ENCODE measurements at places on chromosomes 3 and 15.

DNA sequence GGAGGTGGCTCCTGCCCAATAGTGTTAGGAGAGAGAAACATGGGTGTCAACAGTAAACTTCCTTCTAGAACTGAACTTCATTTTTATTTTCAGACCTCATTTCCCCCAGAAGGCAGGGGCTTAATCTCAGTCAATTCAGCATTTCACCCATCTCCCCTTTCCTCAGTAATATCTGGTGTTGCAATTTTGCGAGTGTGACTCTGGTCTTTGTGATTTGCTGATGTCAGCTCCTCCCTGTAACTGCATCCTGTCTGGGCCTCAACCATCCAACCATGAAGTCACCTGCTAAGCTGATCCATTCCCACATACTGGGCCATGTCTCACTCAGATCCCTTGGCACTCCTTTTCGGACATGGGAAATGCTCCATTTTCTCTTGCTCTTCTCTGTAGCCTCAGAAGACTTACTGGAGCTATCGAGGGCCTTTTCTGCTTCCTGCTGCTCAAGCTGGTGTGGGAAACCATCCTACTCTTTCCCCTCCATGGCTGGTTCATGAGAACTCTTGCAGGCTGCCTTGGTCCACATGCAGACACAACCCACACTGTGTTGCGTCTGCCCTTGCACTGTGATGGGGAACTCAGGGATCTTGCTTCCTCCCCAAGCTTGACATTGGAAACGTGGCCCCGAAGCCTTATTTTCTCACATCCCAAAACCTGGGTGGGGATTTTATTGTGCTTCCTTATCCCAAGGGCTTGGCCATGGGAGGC is 24.6 kb downstream of the CCR4 start:
- DNase-seq: no peak

DNA sequence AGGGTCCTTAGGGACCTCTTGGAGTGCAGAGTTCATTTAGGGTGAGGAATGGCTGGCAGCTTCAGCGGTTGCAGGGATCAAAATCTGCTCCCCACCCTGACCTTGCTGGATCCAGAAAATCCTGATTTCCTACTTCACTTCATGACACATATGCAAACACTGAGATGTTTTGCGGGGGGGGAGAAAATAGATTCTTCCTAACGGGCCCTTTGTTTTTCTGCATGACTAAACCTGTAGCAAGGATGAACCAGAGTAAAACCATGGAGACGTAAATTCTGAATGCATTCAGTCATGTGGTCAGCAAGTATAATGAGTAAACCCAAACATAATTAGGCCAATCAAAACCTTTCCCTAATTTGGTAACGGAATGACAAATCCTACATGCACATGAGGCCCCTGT is 20.0 kb upstream of the RBP1 start:
- no peak for DNase-seq

DNA sequence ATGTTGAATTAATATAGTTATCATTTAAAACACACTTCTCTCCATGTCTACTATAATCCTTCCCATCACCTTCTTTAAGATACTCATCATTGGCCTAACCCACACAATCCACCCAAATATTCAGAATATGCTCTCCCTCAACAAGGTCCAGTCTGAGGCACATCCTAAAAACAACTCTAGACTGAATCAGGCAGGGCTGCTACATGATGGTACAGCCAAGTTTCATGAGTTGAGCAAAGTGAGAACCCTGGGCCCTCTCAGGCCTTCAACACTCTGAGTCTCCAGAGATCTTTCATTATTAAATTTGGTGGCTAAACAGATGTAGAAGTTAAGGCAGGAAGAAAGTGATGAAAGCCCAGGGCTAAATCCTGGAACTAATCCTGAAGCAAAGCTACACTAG is 16.2 kb downstream of the ZNF148 start:
- no peak for DNase-seq

- no peak for DNase-seq
These were observed 810 bp downstream of the TMEM62 start for GRCh38 chr15:43134157-43134635.

GRCh38 chr3:25229586-25229985 is 198.5 kb upstream of the RARB start:
- DNase-seq: no peak

DNA sequence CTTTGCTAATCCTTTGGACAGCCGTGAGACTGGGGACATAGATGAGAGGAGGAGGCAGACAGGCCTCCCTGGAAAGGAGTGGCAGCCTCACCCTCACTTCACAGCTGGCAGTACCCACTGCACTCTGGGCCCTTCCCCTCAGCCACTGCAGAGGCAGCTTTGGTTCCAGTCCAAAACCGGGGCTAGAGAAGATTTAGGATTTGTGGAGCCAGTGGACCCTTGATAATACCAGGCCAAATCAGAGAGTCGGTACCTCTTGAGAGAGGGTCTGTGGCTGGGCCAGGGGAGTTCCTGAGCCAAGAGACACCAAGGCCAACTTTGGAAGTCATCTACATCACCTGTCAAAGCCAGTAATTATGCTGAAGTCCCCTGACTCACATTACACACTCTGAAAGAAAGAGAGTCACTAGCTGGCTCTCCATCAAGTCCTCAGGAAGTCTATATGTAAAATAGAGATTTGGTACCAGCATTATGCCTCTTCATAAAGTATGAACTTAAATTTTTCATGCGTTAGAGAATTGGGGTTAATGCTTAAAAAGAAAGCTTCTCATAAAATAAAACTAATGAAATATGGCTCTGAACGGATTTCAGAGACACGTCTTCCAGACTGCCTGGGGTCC is 244.1 kb upstream of the SEMA6D start:
- DNase-seq: no peak

GRCh38 chr3:130941793-130942192 is 47.9 kb downstream of the ATP2C1 start:
- DNase-seq: no peak

DNA sequence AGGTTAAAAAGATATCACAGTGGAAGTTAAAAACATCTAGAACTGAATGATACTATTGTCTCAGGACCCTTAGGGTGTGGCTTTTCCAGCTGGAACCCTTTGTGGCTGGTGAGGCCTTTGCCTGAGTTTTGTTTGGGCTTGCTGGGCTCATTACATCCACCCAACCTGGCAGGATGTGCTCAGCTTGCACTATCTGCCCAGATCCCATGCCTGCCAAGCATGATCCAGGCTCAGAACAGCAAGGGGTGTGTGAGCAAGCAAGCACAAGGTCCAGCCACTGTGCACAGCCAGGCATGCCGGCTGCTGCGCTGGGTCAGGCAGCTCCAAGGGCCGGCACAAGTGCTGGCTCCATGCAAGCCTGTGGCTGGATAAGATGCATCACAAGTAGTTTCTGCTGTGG is 512.7 kb upstream of the CDIN1 start:
- DNase-seq: no peak

DNA sequence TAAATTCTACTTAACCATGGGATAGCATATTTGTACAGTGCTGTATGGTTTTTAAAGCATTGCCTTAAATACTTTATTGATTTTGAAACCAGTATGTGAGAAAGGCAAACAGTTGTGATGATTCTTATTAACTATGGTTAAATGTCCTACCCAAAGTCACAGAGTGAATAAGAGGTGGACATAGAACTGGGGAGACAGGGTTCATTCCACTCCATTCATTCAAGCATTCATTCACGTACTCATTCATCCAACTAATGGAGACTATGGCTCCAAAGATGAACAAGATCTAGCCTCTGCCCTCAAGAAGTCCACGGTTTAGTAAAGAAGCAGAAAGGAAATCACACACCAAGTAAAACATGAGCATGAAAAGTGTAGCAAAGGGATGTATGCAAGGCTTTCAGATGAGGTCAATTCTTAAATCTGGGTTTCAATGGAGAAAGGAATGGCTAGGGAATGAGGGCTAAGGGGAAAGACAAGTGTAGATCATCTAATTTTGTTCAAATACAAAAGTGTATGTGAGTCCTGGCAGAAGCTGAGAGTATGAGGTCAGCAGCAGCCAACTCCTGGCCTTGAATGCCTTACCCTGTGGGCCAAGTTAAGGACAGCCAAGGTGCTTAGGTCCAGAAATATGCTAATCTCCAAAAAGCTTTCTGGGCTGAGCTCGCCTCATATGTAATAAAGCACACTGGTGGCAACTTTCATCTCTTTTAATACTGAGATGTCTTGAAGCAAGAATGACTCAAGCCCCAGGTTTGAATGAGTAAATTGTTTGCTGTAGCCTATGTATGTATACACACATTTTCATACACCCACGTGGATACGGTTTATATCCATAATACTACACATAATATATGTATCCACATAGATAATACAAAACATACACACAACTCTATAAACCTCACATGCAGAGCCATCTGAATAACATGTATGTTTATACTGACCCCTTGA is 4.3 kb downstream of the TNIK start:
- DNase-seq: no peak

DNA sequence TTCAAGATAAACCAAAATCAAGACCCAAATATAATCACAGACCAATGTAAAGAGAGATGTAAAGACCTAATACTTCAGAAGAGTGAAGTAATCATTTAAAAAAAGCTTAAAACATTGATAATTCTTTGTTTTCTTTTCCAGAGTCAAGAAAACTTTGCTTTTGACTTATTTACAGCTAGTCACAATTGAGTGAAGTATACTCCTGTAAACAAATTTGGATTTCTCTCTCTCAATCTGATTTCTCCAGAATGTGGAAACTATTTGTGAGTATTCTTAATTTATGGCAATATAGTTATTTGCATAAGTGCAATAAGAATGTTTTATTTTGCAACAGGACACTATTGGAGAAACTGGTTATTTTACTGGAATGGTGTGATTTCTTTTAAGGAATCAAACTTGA is 43.7 kb upstream of the ZBTB20 start:
- no peak for DNase-seq

- no peak for DNase-seq
These were observed 119.5 kb downstream of the STAG1 start for GRCh38 chr3:136632625-136633081.

DNA sequence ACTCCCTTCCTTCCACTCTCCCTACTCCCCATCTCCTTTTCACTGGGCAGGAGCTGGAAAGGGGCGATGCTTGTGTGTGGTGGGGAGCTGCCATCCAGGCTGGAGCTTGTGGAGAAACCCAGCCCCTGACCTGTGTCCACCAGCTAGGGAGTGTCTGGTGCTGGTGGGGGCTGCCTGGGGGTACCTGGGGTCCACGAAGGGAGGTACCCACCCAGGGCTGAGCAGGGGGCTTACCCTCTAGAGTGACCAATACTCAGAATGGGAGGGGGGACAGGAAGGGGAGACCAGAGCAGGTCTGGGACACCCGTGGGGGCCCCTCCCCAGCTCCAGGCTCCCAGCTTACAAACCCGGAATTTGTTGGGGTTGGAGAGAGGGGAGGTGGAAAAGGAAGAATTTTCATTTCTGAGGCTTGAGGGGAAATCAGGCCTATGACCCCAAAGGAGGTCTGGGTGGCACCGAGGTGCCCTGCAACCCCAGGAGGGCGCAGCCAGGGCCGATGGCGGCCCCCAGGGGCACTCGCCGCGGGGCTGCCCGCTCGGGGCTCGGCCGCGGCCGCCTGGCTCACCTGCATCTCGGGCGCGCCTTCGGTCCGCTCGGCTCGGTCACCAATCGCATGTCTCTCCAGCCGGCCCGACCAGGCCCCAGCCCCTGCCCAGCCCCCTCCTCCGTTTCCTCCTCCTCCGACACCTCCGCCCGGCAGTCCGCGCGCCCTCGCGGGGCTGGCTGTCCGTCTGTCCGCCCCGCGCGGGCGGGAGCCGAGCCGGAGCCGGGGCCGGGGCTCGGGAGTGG is 773 bp downstream of the LINGO1 start:
- DNase-seq: no peak

GRCh38 chr3:45343947-45344346 is 44.4 kb upstream of the LARS2 start:
- DNase-seq: no peak

GRCh38 chr3:36124118-36124796 is 256.0 kb upstream of the STAC start:
- DNase-seq: no peak

GRCh38 chr3:243356-243725 is 46.8 kb downstream of the CHL1 start:
- DNase-seq: no peak

GRCh38 chr3:151197981-151198767 is 4.8 kb downstream of the GPR171 start:
- DNase-seq: no peak

DNA sequence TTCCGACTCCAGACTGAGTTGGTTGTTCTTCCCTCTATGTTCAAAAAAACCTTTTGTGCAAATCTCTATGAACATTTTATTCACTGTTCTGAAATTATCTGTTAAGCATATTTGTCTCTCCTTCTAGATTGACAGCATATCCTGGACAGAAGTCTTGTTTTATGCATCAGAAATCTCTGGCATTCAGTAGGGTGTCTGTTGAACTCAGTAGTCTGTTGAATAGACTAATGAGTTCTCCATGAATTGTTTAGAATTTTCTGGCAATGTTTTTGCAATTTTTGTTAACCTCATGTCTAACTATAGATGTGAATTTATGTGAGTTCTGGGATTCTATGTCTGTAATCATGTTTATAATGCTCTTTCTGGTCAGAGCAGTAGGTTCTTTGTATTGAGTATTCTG is 222.5 kb upstream of the KCNMB2 start:
- no peak for DNase-seq

GRCh38 chr15:80691575-80691974 is 3.5 kb upstream of the ABHD17C start:
- DNase-seq: no peak

GRCh38 chr3:196966526-196967401 is 1.9 kb downstream of the PIGZ start:
- DNase-seq: no peak

DNA sequence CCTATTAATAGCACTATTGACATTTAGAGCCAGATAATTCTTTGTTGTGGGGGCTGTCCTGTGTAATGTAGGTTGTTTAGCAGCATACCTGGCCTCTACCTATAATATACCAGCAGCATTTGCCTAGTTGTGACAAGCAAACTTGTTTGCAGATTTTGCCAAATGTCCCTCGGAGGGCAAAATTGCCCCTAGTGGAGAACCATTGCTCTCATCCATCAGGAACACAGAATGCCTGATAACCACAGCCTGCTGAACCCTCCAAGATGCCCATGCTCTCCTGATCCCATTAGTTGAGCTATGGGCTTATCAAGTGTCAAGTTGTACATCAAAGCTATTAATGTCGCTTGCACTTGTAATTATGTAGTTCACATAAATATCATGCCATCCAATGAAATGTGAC is 15.0 kb upstream of the KBTBD8 start:
- no peak for DNase-seq

DNA sequence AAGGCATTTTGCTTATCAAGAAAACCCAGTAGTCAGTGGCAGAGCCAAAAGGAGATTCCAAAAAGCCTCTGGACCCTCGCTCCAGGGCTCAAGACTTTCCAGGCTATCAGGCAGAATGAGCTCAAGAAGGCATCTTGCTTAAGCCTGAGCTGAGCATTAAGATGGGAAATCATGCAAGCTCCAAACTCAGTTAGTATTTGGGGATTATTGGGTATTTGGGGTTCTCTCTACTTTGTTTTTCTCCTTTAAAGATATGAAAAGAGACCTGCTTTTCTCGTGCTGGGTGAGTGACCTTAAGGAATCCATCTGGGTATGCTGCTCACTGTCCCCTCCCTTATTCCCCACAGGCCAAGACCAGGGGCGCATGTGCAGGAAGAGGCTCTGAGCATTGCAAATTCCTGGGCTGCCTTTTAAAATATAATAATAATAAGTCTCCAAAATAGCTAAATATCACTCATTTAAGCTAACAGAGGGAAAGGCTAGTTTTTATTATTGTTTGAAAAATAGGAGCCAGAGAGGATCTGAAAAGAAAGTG is 75.4 kb upstream of the HACD2 start:
- DNase-seq: no peak

Measured in activated naive CD8-positive, alpha-beta T cell treated with anti-CD3 and anti-CD28 coated beads, Interleukin-2, amount 10 ng/mL, durations not matched to agents 7 days and 5 days (primary cell).